H9 (cell line): ENCODE measurements at places on chromosomes 5 and 9.

DNA sequence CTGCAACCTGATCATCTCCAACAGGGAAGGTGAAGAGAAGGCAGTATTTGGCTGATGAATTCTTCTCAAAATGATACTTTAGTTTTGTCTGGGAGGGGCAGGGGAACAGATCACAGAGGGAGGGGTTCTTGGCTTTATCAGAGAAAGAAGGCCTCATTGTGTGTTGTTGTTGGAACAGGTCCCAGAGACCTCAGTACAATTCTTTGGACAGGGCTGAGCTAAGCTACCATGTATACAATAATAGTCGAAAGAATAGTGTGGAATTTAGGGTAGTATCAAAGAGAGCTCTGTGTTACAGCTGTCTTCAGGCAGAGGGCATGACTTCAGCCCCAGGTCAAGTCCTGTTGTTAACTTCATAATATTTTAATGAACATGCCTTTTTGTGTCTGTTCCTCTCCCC lies 39.9 kb downstream of the ARHGAP26 start:
- DNase-seq: no peak

GRCh38 chr5:36416605-36417004 lies 114.9 kb upstream of the RANBP3L start:
- no peak for DNase-seq

- no peak for DNase-seq
Measured at GRCh38 chr9:70805949-70806348, 315.5 kb downstream of the TRPM3 start.

- DNase-seq: no peak
Measured at GRCh38 chr9:132056717-132057560, 22.7 kb downstream of the MED27 start.

GRCh38 chr9:97327562-97327961 lies 20.1 kb downstream of the CCDC180 start:
- DNase-seq: no peak

GRCh38 chr5:103510851-103511553 lies 51.6 kb downstream of the NUDT12 start:
- DNase-seq: no peak

DNA sequence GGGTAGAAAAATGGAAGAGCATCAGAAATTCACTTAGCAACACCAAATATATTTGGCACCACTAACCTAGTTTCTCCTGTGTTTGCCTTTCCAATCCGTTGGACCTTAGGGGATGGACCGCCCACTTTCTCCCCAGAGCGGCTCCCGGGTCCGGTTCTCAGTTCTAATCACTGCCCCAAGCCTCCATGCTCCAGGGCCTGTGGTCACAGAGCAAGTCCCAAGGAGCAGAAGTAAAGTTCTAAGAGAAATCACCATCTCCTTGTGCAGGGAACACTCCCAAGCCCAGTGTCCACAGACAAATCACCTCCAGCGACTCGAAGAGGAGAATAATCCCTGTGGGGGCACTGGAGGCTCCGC lies 728 bp upstream of the SLC1A1 start:
- peak; percentile 41 for DNase-seq

DNA sequence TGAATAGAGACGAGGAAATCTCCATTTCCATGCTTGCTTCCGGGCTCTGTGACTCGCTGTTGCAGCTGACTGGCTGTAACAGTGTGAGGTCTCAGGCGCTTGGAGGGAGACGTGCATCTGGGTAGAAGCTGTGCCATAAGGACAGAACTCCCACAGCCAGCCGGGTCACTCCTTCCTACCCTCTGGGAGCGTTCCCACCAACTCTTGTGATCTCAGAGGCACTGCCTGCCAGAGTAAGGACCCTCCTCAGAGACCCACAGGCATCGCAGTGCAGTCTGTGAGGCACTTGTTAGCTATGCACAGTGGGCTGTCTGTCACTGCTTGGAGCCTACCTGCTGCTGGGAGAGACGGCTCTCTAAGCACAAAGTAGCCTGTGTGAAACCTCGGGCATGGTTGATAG lies 203.4 kb upstream of the SEMA6A start:
- peak; percentile 82 for DNase-seq

- no peak for DNase-seq
Measured at GRCh38 chr5:73130811-73131210, 10.4 kb downstream of the TMEM171 start.

GRCh38 chr5:142636093-142636492 lies 49.8 kb downstream of the FGF1 start:
- no peak for DNase-seq

- DNase-seq: no peak
Measured at GRCh38 chr5:96562614-96563013, 99.6 kb upstream of the CAST start.

- no peak for DNase-seq
Measured at GRCh38 chr9:76037587-76038225, 147.2 kb downstream of the PCSK5 start.

DNA sequence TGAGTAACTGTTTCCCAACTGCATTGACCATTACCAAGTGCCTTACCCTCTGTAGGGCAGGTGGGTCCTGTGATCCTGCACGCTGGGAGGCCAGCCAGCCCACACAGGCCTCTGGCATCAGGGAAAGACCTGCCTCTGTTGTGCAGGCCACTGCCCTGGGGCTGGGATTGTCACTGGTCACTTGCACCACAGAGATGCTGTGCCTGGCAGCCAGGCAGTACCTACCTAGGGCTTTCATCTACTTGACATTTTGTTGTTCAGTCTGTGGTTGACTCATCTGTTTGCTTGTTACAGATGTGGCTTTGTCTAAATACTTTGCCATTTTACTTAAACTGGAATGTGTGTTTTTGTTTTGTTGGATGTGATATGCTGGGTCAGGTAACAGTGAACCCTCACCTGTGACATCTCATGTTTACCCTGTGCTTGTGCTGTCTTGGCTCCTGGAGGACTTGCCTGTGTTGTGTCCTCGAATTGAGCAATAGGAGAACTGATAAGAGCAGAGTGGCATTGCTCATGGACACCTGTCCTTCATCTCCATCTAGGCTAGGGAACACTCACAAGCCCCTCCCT lies 32.8 kb downstream of the SECISBP2 start:
- no peak for DNase-seq

- no peak for DNase-seq
Measured at GRCh38 chr9:734831-735511, 106.5 kb upstream of the DMRT1 start.

DNA sequence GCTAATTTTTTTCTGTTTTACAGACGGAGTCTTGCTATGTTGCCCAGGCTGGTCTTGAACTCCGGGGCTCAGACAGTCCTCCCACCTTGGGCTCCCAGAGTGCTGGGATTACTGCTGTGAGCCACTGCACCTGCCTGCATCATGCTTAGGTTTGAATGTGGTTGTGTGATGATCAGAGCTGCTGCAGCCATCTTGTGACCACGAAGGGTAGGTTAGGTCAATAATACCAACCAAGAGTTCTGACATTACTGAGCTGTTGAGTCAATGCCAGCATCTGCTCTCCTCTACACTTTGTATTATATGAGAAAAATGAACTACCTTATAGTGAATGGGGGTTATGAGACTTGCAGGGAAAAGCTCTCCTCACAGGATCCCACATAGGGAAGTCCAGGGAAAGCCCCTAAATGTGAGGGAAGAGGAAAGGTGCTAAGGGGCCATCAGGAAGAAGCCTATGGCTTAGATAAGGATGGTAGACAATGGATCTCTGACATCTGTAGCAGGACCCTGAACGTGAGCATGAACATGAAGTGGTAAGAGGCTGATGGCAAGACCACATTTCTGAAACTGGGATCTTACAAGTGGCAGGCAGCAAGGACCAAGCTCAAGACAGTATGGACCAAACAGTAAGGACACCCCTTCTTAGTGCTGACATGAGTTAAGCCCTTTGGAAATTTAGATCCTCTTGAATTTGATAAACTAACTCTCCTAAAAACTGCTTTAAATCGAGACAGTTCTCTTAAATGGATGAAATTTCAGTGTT lies 75.7 kb upstream of the ZNF169 start:
- DNase-seq: no peak

- peak; percentile 15 for DNase-seq
Measured at GRCh38 chr5:132095424-132095972, 21.9 kb downstream of the CSF2 start.

GRCh38 chr5:17402289-17403121 lies 95.5 kb upstream of the TAF11L2 start:
- DNase-seq: no peak

- DNase-seq: no peak
Measured at GRCh38 chr9:137152844-137153405, 14.0 kb downstream of the GRIN1 start.

- no peak for DNase-seq
Measured at GRCh38 chr9:110626101-110626829, 42.3 kb upstream of the MUSK start.

- no peak for DNase-seq
Measured at GRCh38 chr5:145939540-145940065, 3.2 kb downstream of the SH3RF2 start.

GRCh38 chr5:94693043-94693822 lies 74.8 kb downstream of the SLF1 start:
- DNase-seq: no peak

- DNase-seq: no peak
Measured at GRCh38 chr5:34013547-34013946, 5.7 kb upstream of the AMACR start.

DNA sequence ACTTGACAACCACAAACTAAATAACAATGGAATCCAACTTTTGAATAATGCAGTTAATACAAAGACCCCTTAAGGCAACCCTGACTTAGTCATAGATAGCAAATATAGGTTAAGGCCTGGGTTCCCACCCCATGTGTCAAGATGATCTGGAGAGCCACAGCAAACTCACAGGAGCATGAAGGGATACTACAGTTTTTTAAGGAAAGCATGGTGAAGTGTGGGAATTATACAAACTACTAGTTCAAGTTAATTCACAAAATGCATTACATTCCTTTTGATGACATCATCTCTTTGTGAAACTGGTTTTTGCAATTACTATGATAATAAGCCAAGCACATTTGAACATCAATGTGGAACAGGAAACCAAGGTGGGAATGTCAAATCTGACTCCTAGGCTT lies 50.6 kb downstream of the LHFPL2 start:
- DNase-seq: no peak

- DNase-seq: no peak
Measured at GRCh38 chr5:72836810-72837209, 20.3 kb downstream of the TNPO1 start.

DNA sequence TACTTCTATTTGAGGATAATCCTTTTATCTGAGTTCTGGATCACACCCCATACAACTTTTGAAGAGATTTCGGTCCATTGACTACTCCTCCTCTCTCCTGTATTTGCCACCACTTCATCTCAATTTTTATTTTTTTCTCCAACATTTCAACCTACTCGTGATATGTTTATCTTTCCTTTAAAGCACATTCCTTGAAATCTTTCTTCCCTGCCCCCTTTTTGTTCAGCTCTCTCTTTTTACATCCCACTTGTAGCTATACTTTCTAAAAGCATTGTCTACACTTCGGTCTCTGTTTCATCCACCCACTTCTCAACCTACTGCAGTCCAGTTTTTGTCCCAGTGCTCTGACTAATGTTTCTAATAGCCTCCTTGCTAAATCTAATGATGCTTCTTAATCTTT lies 299.4 kb downstream of the PSAT1 start:
- no peak for DNase-seq

DNA sequence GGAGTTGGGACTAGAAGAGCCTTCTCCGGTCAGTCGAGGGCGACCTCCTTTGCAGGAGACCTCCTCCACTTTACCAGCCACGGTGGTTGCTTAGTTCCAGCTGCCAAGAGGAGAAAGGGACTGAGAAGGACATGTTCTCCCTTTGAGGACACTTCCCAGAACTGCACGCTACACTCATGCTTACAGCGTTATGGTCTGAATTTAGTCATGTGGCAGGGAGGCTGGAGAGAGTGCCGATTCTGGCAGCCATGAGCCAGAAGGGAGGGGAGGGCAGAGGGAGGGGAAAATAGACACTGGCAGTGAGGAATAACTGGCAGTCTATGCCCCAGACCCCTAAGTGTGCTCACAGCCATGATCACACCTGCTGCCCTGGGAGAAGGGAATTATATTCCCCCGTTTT lies 47.8 kb downstream of the TSPAN17 start:
- no peak for DNase-seq

GRCh38 chr5:160887780-160888179 lies 35.8 kb upstream of the ATP10B start:
- DNase-seq: no peak

DNA sequence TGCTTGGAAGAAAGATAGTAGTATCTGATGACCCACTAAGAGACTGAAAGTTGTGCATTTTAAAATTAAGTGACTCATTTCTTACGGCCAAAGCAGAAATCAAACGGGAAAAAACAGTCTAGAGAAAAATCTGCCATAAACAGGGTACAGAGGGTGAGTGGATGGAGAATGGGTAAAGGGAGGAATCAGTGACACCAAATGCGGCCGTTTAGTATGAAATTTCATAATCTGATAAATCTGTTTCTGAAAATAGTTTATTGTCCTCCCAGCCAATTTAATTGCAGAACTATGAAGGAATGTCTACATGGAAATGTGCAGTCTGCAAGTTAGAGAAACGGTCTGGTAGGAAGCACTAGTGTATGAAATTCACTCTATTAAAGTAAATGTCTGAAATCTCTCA lies 39.5 kb downstream of the ADAMTS12 start:
- DNase-seq: no peak

DNA sequence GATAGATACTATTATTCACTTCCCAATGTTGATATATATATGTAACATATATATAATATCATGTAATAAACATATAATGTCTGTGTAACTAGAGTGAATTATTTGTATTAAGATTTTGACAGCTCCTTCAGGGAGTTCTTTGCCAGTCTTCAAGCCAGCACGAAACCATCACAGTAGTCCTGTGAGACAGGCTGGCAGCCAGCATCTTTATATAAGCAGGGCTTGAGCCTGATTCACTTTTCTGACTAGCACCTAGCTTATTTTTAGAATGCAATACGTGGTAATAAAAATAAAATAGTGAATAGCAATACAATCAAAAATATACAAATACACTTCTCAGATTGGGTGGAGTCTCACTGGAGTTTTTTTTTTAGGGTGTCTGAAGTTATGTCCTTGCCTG lies 20.7 kb upstream of the GDA start:
- no peak for DNase-seq

DNA sequence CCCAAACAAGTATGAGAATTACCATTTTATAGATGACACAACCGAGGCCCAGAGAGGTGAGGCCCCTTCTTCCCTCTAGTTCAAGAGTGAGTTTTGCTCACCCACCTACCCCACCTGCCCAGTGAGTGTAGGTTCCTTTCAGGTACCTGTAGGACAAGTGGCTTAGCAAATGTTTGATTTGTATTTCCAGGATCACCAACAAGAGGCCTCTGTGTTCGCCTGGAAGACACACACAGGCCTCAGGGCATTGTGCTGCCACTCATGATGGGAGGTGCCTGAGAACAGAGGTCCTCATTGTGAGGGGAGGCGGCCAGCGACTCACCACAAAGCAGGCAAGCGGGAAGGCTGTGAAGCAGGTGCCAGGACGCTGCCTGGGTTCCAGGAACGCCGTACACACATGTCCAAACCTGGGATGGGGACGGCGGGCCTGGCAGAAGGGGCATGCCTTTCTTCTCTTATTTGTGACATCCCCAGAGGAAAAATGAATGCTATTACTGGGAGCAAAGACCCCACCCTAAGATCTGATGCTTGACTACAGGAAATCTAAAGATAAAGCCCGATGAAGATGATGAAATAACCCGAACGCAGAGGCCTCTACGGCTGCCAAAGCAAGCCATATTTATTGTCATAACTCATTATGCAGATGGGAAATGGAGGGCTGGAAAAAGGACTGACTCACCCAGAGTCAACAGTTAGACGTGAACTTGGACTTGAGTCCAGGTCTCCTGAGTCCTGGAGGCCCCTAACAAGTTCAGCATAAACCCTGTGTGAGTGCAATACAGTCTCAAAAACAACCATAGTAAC lies 60.2 kb upstream of the SLC25A51 start:
- DNase-seq: no peak

GRCh38 chr5:2897276-2897961 lies 145.9 kb upstream of the IRX2 start:
- DNase-seq: peak; percentile 25

- peak; percentile 40 for DNase-seq
Measured at GRCh38 chr9:122835313-122835731, 6.9 kb upstream of the PDCL start.
